NCI-H1417 treated with DMSO at 0.1 percent for 48 hours (cell line): ENCODE measurements at places on chromosomes 2 and 18.

DNA sequence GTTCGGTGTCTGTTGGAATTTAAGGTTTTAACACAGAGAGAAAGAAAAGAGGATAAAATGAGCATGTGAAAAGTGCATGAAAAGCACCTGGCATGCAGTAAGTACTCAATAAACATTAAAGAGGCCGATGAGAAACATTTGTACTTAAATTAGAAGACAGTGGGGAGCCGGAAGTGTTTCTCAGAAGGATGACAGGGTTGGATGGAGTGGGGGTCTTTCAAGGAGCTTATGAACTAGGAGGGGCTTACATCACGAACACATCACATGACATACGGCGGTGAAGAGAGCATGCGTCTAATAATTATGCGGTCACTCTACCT, 83.8 kb upstream of the FZD7 start:
- no peak for DNase-seq

DNA sequence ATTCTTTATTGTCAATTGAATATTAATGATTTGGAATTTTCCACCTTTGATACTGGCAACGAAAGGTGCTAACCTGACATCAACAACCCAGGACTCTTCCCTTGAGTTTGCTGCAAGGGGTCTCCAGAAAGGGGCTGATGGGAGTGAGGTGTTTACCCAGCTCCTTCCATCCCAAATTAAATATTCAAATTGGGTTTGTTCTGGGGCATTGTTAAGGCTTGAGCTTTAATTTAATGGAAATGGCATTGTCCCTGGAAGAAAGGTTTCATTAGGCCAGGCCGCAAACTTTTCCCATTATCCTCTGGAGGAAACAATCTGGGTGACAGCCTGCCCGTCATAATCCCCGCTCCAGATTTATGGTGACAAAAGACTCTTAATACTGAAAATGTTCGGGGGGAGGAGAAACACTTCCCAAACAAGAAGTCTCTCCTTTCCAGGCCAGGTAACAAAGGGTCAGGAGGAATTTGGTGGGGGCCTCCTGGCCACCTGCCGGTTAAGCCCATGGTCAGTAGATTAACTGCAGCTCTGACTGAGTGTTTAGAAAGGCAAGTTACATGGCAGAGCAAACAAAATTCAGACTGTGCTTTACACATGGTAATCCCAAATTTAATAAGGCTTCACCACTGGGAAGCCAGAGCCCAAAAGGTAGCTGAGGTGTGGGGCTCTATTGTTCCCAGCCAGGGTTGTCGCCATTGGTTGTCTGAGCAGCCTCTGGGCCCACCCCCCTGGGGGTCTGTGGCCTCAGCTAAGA, 151.4 kb upstream of the SIX3 start:
- no peak for DNase-seq

GRCh38 chr2:112643488-112643887, 2.3 kb upstream of the SLC20A1 start:
- no peak for DNase-seq

DNA sequence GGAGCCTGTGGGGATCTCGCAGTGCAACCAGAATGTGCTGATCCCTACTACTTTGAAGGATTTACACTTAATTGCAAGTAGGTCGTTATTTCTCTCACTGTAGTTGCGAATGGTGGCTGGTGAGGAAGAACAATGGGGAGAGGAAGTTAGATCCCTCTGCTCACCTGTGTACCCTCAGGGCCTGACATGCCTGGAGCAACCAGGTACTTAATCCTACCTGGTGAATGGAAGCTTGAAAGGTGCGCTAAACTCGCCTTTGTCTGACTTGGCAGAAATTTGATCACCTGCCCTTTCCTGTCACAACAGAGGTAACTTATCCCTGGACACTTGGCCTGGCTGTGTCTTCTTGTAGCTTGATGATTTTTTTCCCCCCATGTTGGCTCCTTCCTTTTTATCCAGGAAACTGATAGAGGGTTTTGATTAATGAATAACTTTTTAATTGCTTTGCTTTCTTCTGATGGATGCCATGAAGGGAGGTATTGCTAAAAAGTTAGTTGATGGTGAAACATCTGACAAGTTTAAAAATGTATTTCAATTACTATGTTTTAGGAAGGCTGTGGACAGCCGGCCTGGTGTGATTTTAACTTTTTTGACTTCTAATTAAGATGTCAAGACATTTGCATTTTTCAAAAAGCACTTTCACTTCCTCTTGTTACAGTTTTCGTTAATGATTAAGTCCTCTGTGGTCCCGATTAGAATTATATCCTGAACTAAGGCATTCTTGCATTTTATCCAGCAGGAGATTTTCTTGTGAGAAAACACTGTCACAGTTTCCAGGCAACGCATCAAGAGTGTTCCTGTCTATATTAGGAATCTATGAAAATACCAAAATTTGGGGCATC, 9.2 kb downstream of the SGPP2 start:
- peak; percentile 29 for DNase-seq

DNA sequence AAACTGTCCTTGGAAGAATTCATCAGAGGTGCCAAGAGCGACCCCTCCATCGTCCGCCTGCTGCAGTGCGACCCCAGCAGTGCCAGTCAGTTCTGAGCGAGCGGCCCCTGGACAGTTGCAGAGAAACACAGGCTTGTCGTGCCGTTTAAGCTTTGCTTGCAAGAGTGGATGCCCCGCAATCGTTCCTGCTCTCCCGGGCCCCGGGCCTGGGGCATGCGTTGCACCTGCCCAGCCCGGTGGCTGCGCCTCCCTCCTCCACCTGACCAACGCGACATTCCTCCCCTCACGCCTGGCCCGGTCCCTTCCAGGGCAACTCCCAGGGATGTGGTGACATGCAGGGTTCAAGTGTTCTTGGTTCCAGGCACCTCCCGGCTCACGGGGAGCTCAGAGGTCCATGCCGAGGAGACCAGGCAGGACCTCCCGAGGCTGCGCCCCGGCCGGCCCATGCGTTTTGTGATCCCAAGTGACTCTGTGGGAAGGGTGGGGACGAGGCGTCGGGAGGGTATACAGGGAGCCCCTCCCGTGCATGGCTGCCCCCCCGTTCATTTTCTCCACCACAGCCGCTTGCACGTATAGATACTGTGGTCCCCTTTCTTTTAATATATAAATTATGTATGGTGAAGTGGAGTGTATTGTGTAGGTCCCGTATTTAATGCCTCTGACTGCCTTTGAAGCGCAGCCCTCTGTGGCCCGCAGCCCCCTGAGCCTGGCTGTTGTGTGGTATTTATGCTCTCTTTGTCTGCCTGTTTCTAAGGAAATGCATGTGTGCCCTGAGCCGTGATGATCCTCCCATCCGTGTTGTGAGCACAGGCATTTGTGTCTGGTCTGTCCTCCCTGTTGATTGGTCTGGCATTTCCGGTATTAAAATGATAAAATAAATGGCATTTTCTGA, 21.2 kb downstream of the ODC1 start:
- no peak for DNase-seq

DNA sequence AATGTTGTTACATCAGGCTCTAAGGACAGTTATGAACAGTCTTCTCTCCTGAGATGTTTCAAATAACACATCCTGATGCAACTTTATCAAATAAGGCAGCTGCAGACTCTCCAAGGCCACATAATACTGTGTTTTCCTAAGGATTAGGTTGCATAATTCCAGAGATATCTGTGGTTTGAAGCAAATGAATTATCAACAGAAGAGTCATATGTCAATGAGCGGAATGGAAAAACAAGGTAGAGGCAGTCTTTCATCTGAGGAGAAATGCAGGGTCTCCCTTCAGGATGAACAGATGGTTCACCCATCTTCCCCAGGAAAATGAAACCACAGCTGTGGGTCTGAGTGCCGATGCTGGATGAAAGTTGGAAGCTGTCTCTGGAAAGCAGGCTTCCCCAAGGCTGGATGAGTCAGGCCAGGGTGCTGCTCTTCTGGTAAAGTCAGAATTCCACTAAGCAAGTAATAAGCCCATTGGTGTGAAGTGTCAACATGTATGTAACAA, 22.2 kb downstream of the LYG1 start:
- DNase-seq: no peak

DNA sequence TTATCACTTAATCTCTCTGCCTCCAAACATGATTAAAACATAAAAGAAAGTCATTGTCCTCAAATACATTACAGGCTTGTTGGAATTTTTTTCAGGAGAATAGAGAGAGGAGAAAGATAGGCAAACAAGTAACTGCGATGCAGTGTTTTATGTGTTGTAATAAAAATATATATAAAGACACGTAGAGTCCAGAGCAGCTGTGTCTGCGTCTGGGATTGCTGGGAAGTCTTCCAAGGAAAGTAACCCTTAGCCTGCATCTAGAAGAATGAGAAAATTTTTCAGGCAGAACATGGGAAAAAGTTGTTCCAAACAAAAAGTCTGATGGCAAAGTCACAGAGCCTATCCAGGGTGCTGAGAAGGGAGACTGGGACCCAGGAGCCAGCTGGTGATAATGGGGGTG, 91.8 kb upstream of the ST6GAL2 start:
- DNase-seq: no peak

DNA sequence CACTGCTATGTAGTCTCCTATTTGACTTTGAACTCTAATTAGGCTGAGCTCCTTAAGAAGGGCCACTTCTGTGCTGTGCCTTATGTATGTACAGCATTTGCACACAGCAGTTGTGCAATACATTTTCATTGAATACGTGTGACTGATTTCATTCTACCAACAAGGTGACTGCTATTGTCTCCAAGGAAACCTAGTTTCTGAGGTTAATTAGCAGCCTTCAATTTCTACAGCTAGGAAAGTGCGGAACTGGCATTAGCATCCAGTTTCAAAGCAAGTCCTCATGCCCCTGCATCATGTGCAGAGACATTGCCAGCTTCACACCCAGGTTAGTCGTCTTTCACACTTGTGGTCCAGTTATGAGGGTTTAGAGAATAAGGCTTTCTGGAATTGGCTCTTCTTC, 58.6 kb downstream of the NCK2 start:
- DNase-seq: no peak

GRCh38 chr2:190093793-190094192, 31.3 kb upstream of the MSTN start:
- DNase-seq: no peak

DNA sequence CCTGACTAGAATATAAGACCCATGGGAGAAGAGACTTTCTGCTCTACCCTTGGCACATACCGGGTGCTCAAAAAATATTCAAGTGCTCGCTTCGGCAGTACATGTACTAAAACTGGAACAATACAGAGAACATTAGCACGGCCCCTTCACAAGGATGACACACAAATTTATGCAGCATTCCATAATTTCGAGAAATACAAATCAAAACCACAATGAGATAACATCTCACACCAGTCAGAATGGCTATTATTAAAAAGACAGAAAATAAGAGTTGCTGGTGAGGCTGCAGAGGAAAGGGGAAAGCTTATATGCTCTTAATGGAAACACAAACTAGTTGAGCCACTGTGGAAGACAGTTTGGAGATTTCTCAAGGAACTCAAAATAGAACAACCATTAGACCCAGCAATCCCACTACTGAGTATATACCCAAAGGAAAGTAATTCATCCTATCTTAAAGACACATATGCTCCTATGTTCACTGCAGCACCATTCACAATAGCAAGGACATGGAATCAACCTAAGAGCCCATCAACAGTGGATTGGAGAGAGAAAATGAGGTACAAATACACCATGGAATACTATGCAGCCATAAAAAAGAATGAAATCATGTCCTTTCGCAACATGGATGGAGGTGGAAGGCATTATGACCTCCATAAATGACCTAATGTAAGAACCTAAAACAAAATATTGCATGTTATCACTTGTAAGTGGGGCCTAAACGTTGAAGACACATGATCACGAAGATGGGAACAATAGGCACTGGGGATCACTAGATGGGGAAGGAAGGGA, 71.6 kb upstream of the CYP1B1 start:
- no peak for DNase-seq

DNA sequence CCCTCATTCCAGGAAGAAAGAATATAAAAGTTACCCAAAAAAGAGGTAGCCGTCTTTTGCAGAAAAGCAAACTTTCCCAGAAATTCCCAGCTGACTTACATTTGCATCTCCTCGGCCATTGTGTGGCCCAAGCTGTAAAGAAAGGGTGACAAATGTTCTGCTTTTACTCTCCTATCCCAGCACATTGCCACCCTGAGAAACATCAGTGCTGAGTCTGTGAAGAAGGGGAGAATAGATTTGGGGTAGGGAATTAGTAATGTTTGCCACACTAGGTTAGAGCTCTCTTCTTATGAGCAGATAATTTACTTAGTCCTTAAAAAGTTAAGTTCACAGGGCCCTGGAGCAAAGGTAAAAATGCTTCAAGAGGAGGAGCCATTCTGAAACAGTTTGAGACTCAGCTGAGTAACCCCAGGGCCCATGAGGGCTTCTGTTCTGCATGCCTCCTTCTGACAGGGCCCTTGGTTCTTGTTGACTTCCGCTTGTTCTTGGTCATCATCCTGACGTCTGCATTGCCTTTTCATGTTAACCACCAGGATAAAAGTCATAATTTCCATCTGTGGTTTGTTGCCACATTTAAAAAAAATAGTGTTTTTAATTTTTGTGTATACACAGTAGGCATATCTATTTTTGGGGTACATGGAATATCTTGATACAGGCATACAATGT, 550.7 kb downstream of the RNF144A start:
- no peak for DNase-seq

- no peak for DNase-seq
Measured at GRCh38 chr18:62632788-62633455, 82.4 kb upstream of the PHLPP1 start.
